ENCODE measurements at places on chromosomes 3 and 15.

DNA sequence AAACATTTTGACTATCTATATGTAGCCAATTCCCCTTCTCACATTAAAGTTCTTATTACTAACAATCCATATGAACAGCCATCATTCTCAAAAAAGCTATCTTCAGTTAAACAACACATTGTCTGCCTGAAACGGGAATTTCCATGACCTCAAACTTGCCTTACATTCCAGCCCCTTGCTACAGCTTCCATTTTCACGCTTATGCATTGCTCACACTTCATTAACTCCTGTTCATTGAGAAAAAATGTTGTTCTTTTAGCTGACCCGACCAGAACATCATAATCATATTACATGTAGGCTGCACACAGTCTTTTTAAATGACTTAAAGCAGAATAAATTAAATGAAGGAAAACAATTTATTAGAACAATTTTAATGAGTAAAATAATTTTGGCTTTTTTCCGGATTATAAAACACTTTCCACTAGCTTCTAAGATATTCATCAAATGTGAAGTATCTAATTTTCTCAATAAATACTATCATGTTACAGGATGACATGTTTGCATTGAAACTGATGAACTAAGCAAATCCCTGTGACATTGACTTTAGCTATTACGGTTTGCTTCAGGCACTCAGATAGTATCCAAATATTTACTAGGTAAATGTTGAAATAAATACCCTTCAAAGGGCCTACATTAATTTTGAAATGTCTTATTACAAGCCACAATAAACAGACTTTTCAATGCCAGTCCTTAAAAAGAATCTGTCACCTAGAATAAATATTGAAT is 49.9 kb downstream of the P3H2 start:
- no peak for DNase-seq

GRCh38 chr15:88147760-88148159 is 108.8 kb downstream of the NTRK3 start:
- no peak for DNase-seq

DNA sequence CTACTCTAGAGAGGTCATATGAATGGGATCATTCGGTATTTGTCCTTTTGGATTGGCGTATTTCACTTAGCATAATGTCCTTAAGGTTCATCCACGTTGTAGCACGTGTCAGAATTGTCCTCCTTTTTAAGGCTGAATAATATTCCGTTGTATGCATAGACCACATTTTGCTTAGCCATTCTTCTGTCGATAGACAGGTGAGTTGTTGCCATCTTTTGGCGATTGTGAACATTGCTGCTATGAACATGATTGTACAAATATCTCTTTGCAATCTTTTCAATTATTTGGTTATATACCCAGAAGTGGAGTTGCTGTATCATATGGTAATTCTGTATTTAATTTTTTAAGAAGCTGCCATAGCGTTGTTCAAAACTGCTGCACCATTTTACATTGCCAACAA is 52.4 kb upstream of the GOLGA8J start:
- DNase-seq, result no peak

DNA sequence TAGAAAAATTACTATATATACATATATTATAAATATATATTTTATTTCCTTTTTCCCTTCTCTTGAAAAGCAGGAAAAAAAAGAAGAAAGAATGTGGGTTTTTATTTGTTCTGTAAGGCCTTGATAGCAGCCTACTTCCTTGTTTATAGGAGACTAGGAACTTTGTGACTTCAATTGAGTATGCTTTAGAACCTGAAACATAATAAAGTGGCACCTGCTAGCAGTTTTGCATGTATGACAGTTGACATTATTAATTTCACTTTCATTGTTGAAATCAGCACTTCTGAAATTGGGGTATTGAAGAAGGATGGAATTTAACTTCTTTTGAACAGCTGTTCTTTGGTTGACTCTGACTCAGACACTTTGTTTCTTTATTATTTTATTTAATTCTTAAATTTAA is 56.9 kb downstream of the GLCE start:
- no peak for DNase-seq

GRCh38 chr3:185960522-185961288 is 22.9 kb upstream of the TRA2B start:
- DNase-seq, result no peak

- no peak for DNase-seq
These were observed 27.0 kb downstream of the SENP5 start for GRCh38 chr3:196894557-196895295.

DNA sequence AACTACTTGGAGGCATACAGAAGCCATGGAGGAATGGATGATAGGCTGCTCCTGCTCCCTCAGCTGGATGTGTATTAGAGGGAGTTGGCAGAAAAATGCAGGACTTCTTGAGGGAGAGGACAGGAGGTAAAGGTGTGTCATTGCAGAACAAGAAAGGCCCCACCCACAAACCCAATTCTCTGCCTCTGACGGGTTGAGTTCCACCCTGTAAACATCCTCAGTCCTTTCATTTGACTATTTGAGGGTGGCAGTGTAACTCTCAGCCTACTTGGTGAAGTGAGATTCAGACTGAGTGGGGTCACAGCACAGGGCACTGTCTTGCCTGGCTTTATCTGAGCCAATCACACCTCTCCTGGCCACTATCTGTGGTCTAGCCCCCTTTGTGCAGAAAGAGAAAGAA is at the start of gene TPRG1:
TSS of gene TPRG1 (plus strand) at position 265 of the 400 bp plus-strand sequence. CDS start 35,414 bp downstream, outside the sequence.
- no peak for DNase-seq

DNA sequence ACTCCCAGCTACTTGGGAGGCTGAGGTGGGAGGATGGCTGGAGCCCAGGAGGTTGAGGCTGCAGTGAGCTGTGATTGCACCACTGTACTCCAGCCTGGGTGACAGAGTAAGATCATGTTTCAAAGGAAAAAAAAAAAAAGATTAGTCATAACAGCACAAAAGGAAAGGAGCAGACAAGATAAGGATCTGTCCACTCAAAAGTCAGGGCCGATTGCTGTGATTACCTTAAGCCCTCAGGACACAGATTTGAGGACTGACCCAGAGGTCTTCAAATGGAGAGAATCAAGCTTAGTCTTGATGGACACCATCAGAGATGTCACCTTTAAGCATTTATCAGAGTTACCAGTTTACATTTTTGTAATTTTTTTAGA is 23.9 kb upstream of the HEG1 start:
- no peak for DNase-seq

All from activated naive CD8-positive, alpha-beta T cell treated with anti-CD3 and anti-CD28 coated beads, Interleukin-2, amount 50 U/mL, for 16 hours (primary cell).